ENCODE measurements at places on chromosomes 1 and 21.

DNA sequence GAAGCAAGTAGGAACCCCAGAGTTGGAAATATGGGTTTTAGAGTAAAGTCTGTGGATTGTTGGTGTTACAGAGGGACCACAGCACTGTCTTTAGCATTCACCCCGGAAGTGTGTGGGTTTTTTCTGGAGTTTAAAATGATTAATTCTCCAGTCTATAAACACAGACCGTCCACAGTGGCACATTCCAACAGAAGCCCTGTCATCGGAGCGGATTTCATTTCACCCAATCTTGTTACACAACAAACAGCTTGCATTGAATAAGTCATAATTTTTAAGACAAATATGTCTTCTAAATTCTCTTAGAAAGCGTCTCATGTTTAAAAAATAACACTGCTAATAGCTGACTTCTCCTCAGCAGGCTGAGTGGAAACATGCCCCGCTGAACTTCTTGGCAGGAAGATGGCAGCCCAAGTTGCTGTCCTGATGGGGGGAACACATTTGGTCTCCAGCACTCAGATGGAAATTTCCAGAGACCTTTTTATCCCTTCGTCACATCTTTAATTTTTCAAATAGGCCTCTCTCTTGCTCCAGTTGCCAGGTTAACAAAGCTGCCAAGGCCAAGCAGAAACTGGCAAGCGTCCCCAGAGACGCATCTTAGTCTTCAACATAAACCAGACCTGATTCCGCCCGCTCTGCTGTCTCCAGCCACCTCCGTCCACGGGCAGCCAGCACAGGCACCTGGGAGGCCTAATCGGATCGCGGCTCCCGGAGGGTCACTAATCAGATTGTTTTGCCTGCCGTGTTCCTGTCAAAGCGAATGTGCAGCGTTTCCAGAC is 28.8 kb upstream of the SLC19A1 start:
- peak; percentile 37 for DNase-seq

DNA sequence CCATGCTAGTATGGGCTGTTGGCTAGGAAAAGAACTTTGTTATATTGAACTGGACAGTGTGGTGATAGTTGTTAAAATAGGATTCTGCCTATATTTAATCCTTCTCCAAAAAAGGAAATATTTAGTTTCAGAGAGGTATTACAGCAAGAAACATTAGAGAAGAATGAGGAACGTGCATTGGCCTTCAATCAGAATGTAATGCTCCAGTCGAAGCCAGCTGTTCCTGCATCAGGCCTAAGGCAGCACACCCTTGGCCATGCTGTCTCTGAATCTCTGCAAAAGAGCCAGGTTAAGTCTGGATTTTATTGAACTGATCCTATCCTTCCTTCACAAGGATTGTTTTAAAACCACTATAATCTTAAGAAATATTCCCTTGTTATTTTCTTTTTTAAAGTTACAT is 35.3 kb upstream of the RALGPS2 start:
- no peak for DNase-seq

DNA sequence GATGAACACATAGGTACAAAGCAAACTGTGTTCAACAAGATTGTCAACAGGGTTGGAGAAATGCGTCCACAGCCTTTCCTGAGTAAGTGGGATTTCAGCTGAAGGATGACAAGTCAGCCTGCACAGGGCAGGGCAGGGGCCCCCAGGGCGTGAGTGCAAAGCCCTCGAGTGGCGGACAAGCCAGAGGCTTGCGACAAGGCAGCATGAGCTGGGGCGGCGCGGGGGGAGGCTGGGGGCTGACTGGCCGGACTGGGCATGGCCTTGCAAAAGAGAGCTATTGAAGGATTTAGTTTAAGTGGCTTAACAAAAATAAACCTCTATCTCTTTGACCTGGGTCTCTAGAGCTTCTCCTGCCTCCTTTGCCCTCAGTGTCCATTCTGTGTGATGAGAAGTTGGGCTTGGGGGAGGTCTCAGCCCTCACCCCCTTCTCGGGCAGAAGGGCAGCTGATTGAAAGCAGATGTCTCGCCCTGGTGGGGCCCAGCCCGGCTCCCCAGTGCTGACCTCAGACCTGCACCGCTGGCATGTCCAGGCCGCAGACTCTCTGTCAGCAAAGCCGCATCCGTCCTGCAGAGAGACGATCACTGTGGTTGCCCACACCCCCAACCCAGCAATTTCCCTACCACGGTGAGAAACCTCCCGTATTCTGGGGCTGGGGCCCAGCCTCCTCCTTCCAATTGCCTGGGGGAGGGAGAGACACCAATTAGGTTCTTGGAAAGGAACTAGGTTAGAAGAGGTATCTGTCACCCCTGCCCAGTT is 24.3 kb upstream of the EPS8L3 start:
- DNase-seq: no peak

GRCh38 chr1:32329931-32330466 is 6.0 kb downstream of the MARCKSL1 start:
- no peak for DNase-seq

- DNase-seq: no peak
Observed at GRCh38 chr1:153540394-153541361, at the start of gene S100A5. Gene S100A5, minus strand, starts transcription at chr1:153540934. Its CDS starts 743 bp downstream, at chr1:153540191.

DNA sequence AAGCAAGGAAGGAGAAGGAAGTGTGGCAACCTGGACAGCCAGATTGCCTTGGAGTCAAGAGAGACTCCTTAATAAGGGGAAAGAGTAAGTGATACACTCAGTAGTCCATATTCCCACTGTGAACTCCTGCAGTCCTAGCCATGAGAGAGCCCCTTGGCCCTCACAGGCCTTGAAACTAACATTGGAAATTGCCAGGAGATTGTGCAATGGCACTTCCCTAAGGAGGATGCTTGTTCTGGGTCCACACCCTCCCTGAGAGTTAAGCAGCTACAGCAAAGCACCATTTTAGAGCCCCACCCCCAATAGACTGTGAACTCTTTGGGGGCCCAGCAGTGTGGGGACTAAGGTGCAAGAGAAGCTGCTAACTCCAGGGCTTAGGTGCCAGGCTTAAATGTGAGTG is 367.7 kb upstream of the CAMK1G start:
- no peak for DNase-seq

GRCh38 chr21:27371975-27372331 is 405.1 kb upstream of the ADAMTS5 start:
- DNase-seq: no peak

GRCh38 chr21:32424191-32424535 is 11.7 kb downstream of the EVA1C start:
- no peak for DNase-seq

DNA sequence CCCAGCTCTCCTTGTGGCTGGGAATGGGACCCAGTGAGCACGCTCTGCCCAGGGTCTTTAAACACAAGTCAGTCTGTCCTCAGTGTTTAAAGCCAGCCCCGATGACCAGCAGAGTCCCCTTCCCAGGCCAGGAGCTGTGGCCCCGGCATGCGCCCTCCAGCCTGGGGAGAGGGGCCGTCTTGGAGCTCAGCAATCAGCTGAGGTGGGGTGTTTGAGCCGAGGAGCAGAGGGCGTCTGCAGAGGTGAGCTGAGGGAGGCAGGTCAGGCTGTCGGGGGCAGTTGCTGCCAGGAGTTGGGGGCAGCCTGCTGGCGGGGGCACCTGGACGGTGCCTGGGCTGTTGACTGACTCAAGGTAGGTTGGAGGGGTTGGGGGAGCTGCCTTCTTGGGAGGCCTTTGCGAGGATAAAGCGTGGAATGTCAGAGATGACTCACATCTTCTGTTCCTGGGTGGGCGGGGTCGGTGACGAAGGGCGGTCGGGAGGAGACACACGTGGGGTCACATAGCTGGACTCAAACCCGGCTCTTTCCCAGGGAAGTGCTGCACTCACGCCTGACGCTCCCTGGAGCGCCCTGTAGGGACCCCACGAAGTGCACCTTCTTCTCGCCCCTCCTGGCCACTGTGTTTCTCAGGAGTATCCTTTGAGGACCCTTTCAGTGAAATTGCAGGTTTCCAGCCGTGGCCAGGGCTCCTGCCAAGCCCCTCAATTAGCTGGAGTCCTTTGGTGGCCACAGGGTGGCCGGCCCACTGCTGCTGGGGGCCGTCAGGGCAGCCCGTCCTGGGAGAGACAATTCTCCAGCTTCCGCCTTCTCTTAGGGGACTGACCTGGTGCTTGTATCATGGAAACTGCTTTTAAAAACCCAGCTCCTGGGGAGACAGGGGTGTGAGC is 86.2 kb downstream of the SIK1 start:
- DNase-seq: no peak

GRCh38 chr1:162357681-162358266 is 18.9 kb downstream of the SPATA46 start:
- no peak for DNase-seq

GRCh38 chr1:89922911-89923310 is 72.0 kb upstream of the ZNF326 start:
- no peak for DNase-seq

DNA sequence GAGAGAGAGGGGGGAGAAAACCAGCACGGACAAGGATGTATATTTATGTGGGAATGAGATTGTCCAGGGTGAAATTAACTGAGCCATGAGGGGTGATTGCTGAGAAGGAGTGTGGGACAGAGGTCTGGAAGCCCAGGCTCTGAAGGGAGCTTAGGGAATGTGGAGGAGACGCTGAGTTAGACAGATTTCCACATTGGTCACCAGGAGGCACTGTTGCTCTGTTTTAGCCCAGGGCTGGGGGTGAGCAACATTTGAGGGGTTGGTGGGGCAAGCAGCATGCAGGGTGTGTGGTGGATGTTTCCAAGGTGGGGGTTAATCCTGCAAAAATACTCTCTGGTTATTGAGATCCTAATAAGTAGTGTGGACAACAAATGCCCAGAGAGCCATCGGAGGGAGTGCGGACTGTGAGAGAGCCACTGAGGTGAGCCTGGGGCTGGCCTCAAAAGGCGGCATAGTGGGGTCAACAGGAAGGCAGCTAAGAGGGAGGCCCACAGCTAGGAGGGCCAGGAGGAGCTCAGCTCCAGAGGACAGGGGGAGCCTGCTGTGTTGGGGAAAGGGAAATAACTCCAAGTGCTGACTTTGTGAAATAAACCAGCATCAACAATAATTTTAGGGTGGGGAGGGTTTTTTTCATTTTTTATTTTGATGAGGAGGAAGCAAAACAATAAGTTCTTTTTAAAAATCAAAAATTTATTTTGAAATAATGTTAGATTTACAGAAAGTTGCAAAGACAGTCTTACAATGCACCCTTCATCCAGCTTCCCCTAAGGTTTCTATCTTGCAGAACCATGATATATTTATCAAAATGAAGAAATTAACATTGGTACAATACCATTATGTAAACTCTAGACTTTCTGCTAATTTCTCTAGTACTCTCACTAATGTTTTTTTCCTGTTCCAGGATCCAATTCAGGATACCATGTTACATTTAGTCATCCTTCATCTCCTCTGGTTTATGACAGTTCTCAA is 82.8 kb upstream of the CD34 start:
- peak; percentile 70 for DNase-seq

GRCh38 chr1:2204415-2205190 is 10.0 kb upstream of the FAAP20 start:
- peak; percentile 85 for DNase-seq

DNA sequence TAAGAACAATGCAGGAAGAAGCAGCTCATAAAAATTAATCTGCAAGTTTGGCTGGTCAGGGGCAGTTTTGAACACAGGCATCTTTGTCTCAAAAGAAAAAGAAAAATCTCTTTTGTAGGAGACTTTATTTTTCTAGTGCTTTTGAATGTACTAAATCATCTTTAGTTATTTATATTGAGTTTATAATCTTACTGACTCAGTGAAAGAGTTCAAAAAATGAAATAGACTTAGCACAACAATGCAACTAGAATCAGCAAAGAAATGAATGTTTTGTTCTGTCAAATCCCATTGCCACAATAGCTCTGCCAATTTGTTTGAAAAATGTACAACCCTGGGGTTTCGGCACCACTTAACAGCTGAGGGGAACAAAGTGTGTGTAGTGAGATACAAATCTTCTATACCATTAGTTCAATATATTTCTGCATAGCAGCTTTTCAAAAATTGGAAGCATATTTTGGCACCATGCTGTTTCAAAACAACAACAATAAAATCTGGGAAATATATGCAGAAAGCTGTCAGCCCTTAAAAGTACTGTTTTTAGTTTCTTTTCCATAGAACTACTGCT is 1969.1 kb downstream of the MRPL39 start:
- no peak for DNase-seq

GRCh38 chr1:9200441-9200840 is 34.1 kb upstream of the H6PD start:
- no peak for DNase-seq

DNA sequence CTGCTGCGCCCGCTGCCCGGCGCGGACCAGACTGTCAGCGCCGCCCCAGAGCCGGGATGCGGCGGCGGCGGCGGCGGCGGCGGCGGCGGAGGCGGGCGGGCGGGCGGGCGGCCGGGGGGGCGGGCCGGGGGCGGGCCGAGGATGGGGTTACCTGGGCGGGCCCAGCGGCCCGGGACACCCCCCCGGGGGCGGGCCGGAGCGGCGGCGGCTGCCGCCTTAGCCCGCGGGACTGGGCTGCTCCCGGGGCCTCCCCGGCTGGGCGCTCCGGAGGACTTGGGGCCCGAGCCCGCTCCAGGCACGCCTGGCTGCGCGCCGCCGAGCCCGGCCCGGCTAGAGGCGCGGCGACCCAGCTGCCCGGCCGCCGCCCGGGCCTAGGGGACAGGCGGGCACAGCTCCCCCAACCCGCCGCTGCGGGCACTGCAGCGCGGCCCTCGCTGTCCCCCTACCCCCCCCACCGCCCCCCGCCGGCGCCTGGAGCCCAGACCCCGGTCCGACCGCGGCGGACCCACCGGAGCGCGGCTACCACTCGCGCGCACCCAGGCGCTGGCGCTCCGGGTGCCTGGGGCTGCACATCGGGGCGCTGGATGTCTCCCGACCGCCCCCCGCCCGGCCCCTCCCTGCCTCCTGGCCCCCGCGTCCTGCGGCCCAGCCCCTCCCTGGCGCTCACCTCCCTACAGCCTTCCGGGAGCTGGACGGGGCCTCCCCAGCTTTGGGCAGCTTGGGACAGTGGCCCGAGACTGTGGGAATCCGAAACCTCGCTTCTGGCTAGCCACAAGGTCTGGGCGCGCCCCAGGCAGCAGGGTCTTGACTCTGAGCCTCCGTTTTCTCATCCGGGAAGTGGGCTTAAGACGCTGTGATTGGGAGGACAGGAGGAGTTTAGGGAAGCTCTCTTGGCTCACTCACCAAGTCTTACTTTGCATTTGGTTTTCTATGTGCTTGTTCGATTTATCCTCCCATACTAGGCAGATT is at the start of gene WNT4:
Gene WNT4 (minus strand): TSS at position 33 of the 969 bp plus-strand sequence. CDS start 175 bp downstream, outside the sequence.
- no peak for DNase-seq

DNA sequence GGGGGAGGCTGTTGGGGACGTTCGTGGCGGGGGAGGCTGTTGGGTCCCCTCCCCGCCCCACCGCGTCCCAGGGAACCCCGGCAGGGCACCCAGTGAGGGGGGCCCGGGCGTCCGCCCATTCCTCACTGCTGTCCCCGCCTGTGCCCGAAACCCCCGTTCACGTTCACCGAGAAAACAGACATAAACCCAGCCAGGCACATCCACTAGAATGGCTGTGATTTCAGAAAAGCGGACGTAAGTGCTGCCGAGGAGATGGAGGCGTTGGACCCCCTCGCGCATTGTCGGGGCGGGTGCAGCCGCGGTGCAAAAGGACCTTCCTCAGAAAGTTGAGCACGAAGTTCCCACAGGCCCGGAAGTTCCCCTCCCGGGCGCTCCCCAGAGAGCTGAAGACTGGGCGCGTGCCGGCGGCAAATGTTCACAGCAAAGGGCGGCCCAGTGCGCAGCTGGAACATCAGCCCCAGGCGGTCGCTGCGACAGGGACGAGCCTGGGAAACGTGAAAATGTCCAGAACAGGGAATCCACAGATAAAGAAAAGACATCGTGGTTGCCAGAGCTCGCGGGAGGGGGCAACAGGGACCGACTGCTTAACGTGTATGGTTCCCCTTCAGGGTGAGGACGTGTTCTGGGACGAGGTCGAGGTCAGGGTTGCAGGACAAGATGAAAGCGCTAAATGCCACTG is 18.5 kb upstream of the SAMD11 start:
- no peak for DNase-seq
